Psoas muscle (tissue), 8 donors: ENCODE measurements at places on chromosomes 5 and 9. TPM values are rescaled to one million over a fixed set of nuclear protein-coding genes. Genes with fewer than 3 reads are reported as not detected.
A peak's percentile ranks its signal among the peaks of the same experiment; 100 is the strongest.

DNA sequence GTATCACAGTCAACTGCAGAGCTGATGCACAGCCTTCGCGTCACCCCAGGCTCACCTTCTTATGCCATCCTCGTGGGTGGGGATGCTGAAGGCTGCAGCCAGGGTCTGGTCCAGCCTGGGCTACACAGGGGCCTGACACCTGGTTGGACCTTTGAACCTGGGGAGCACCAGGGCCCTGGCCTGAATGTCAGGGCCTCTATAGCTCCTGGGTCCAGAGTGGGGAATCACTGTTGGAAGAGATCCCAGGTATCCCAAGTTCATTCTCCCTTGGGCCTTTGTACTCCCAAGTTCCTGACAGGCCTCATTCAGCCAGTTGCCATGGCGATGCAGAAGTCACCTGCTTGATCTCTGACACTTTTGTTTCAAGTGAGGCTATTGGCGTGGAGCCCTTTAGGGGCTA, 43.8 kb downstream of the ZNF618 start:
- no peak for DNase-seq

Gene SPOCK1
- 23.7 TPM for total RNA-seq

DNA sequence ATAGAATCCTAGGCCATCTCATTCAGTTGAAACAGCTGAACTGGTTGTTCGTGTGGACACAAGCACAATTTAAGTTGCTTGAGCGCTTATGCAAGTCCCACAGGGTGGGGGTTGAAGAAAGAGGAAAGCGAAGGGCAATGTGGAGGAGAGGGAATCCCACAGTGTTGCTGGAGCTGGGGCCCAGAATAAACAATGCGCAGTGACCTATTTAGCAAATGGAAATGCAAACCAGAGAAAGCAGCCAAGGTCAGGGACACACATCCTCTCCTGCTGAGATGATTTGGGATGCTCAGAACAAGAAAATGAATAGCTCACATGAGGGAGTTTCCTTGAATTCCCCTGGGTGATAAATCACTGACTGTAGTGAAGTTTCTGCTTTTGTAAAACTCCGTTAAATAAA, 838.3 kb downstream of the TLE4 start:
- no peak for DNase-seq

- DNase-seq: no peak
Observed at GRCh38 chr9:132989414-132989996, 11.0 kb downstream of the GFI1B start.

GRCh38 chr5:56692359-56693219, 122.8 kb upstream of the MAP3K1 start:
- DNase-seq: no peak

DNA sequence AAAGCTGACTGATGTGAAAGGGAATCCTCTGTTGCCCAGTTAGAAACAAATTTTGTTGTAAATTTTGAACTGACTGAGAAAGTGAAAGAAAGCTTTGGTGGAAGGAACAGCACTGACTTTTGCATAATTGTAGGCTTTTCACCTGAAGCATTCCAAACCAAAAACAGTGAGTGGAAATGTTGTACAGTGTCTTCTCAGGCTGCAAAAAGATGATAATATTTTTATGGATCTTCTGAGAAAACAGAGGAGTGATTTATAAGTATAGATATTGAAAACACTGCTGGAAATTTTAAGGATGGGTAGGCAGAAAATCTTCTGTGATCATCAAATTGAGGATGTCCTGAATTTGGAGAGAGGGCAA, 40.0 kb downstream of the LURAP1L start:
- no peak for DNase-seq

DNA sequence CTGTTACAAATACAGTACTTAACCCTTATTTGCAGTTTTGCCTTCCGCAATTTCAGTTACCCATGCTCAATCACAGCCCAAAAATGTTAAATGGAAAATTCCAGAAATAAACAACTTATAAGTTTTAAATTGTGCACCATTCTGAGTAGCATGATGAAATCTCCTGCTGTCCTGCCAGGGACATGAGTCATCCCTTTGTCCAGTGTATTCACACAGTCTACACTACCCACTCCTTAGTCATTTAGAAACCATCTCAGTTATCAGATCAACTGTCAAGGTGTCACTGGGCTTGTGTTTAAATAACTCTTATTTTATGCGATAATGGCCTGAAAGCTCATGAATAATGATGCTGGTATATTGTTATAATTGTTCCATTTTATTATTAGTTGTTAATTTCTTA, 95.8 kb downstream of the PLCXD3 start:
- peak; percentile 37 for DNase-seq

Gene NMUR2
- not detected for total RNA-seq

Gene TMEM141
- 32.0 TPM for total RNA-seq

GRCh38 chr5:39409033-39409432, 15.7 kb downstream of the DAB2 start:
- DNase-seq: no peak

GRCh38 chr5:87115839-87116364, 151.8 kb upstream of the RASA1 start:
- DNase-seq: no peak

GRCh38 chr5:12102151-12102550, 197.9 kb upstream of the CTNND2 start:
- no peak for DNase-seq
